AML-193 (cell line): ENCODE measurements at places on chromosomes 5 and 9.
A peak's percentile ranks its signal among the peaks of the same experiment; 100 is the strongest.

- DNase-seq: no peak
Observed at GRCh38 chr5:178437386-178438075, 152.7 kb downstream of the COL23A1 start.

GRCh38 chr5:125232779-125233230 is 486.4 kb upstream of the ZNF608 start:
- no peak for DNase-seq

DNA sequence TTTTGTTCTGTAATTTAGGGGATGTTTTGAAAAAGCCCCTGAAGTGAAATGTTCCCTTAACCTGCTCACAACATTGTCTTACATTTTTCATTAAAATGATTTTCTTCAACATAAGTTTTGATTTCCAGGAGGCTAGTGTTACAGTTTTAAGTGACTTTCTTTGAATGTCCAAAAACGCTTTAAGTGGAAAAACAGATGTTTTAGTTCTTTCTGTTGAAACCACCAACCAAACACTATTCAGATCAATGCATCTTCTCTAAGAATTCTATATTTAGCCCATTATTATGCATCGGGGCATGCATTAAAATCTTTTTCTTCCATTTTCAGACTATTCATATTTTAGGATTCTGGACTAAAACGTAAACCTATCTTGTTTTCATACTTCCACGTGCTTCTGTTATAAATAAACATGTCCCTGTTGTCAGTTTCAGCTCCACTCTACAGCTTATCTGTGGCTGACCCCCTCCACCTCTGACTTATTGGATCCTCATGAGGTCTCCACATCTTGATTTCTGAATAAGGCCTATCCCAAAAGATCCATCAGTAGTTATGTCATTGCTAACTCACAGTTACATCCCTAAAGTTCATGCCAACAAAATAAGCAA is 882.3 kb upstream of the SEMA6A start:
- no peak for DNase-seq

DNA sequence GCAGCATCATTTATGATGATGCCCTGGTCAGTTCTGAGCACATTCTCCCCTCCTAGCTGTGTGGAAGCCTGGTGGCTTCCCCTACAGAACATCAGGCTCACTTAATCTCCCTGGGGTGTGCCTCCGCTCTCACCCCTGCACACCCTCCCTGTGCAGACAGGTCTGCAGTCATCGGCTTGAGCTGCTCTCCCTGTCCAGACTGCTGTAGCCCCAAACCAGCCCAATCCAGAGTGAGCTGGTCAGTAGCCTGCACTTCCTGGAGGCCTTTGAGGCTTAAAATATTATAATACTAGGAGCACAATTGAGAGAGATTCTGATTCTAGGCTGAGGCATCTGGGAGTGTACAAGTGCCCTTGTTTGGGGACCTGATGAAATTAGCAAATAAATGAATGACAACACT is 60.2 kb downstream of the PPARGC1B start:
- no peak for DNase-seq

GRCh38 chr5:74326571-74327338 is 313.8 kb downstream of the ENC1 start:
- DNase-seq: peak; percentile 37

DNA sequence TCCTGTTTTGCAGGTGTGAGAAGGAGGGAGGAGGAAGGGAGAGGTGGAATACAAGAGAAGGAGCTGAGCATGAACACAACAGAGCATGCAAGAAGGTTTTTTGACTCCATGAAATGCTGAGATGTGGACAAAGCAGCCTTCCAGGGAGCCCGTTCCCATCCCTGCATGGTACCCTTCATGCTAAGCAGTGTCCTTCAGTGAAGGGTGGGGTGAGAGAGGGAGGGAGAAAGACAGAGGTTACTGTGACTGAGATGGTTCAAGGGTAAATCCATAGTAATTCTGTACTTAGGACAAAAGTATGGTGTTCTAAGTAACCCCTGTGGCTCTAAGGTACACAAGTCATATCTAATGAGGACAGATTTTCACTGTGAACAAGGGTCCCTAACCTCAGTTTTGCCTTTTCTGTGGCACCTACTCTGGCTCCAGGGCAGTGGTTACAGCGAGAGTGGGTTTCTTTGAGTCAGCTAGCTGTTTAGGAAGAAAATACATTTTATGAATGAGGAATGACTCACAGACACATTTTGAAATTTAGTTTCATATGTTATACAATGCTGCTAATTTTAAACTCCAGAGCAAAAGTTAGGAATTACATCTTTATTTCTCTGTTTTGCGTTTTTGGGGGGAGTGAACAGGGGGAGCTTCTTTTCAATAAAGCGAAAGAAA is 184.9 kb upstream of the SLC12A2 start:
- no peak for DNase-seq

- no peak for DNase-seq
Observed at GRCh38 chr9:102922526-102922925, 72.6 kb upstream of the CYLC2 start.

GRCh38 chr5:60820593-60821487 is 23.2 kb downstream of the ELOVL7 start:
- DNase-seq: peak; percentile 61

GRCh38 chr9:78578072-78578471 is 281.1 kb downstream of the PSAT1 start:
- no peak for DNase-seq

DNA sequence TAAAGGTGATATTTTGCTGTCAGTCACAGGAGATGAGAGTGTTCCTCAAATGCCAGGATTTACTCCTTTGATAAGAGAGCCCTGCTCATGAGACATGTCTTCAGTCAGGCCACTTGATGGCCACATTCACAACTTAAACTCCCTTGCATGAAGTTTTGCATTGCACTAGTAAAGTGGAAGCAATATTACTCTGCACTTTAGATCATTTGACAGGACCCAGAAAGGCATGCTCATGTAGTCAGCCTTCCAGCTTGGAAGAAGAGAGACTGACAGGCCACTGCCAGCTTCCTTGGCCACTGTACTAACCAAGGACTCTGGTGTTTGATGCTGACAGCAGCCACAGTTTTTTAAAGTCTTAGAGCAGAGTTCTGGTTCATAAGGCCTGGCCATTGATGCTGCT is 42.6 kb downstream of the NPR3 start:
- no peak for DNase-seq

GRCh38 chr5:114419959-114420358 is 58.1 kb downstream of the KCNN2 start:
- no peak for DNase-seq

DNA sequence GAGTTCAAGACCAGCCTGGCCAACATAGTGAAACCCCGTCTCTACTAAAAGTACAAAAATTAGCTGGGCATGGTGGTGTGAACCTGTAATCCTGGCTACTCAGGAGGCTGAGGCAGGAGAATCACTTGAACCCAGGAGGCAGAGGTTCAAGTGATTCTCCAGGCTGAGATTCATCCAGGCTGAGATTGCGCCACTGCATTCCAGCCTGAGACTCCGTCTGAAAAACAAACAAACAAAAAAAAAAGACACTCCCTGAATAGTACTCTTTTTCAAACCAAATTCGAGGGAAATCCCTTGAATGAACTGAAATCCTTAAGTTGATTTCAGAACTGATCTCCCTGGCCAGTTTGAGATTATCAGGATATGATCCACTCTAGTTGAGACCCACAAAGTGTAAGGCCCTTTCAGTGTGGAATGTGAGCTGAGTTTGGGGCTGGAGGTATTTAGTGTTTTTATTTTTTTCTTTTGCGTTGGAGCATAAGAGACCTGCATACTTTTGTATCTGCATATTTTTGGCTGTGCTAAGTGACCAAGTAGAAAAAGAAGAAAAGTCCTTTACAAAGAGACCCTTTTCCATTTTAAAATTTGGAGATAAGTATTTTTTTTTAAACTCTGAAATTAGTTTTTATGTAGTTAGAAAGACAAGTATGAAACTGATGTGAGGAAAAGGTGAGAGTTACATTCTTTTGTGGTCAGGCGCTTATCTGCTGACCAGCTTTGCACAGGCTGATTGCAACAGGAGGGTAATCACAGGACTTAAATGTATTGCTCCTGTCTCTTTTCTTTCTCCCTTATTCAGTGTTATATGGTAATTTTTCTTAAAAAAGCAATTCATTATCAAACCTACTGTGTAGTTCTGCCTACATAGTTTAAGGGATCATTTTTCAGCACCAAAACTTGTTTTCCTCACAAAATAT is 42.9 kb downstream of the TMEFF1 start:
- no peak for DNase-seq

- DNase-seq: no peak
Observed at GRCh38 chr9:68957479-68957878, 56.4 kb downstream of the PRKACG start.

- peak; percentile 64 for DNase-seq
Observed at GRCh38 chr5:163963881-163964280, 458.5 kb downstream of the MAT2B start.

DNA sequence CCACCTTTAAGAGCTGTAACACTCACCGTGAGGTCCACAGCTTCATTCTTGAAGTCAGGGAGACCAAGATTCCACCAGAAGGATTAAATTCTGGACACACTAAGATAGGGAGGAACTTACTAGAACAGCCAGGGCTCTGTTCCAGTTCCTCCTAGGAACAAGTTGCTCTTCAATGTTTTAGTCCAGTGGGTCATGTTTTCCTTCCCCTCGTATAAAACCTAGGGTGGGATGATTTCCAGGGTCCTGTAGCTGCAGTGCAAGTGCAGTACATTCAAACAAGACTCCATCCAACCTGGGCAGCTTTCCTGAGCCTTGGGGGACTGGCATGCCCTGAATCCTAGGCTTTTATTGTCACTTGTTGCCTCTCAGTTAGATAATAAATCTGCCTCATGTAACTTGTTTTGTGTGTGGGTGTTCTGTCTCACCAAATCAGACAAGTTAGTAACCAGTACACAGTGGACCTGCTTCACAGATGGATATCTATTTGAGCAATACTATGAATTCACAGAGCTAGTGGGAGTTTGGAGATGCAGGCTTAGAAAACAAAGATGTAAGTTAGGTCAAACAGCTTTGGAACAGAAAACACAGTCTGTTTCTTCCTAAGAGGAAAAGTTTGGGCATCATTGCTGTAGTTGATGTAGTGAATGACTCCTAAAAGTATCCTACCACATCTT is 405.6 kb downstream of the GABRG2 start:
- DNase-seq: no peak

- no peak for DNase-seq
Observed at GRCh38 chr5:180494510-180495181, 467 bp downstream of the CNOT6 start.
